RCC 7860 (cell line): ENCODE measurements at places on chromosomes 1 and 21.
A peak's percentile ranks its signal among the peaks of the same experiment; 100 is the strongest.

DNA sequence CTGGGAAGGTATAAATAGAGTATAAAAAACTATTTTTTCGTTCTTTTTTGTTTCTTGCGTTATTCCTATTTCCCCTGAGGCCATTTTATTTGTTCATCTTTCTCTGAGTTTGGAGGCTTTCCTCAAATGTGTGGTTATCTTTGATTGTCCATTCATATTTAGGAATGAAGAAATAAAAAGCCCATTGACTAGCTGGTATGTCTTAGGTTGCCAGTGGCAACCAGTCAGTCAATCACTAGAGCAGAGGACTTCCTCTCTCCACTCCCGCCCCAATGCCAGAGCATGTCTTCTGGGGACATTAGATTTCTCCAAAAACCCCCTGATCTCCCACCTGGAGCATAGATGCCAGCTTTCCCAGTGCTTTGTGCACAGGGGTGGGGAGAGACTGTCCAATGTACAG, 20.7 kb upstream of the FOXE3 start:
- DNase-seq: no peak

- DNase-seq: no peak
These were observed 1.2 kb downstream of the LBR start for GRCh38 chr1:225426395-225427234.

DNA sequence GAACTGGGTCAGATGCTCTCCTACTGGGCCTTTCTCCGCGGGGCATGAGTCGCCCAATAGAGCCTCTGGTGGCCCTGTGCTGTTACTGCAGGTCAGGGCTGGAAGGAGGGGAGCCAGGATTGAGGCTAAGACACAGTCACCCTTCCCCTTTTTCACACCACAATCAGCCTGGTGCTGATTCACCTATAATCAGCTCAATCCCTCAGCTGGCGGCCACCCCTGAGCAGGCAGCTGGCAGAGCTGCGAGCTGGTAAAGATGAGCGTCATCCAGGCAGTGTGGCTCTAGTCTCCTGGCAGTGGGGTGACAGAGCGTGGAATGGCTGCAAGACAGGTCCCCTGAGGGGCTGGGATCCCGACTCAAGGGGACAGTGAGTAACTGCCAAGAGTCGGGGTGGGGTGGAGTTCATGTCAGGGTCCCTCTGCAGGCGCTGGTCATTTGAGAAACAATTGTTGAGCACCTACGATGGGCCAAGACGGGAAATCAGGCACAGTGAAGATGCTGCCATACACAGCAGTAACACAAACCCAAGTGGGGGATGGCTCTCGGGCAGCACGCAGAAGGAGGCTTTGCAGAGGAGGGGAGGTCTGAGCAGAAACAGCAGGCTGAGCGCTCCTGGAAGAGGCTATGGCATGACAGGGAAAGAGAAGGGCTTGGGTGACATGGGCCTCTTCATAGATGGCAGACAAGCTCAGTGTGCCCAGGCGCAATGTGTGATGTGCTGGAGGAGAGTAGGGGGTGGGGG, 21.8 kb downstream of the ATF3 start:
- DNase-seq: peak; percentile 41

GRCh38 chr1:8666389-8667167, 150.9 kb downstream of the RERE start:
- DNase-seq: no peak

DNA sequence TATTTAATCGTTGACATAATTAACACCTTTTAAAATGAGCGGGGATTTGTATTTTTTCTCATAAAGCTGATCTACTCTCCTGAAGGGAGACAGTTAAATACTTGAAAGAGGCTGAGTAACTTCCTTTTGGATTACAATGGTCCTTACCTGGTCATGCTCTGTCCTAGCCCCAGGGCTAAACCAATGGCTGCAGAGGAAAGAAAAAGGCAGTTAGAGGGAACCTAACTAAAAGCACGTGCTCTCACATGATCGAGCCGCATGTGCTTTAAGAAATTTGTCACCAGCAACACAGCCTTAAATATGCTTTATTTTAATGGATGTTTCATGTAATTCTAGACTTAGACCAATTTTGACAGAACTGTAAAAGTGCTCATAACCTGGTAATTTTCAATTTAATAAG, 132.7 kb downstream of the GPATCH2 start:
- DNase-seq: no peak

GRCh38 chr1:109256971-109257681, 7.8 kb downstream of the CELSR2 start:
- no peak for DNase-seq

- no peak for DNase-seq
These were observed at the start of gene PLEKHA6 for GRCh38 chr1:204359474-204360255. Gene PLEKHA6 (minus strand): TSS chr1:204359929. CDS start chr1:204273727, 86,202 bp downstream.

DNA sequence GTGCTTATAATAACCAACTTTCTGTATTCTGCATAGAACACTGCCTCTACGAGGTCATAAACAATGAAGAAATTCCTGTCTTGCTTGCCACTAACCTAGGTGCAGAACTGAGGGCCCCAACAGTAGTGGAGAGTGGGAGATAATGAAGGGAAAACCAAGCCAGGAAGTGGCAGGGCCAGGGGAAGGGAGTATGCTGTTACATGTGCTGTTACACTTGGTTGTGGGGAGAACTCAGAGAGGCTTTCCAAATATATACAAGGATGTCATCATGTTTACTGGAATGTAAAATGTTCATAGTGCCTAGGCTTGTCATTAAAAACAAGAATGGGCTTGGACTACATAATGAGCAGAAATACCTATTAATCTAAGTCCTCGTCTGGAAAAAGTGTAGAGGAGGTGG, 31.1 kb downstream of the NHLH2 start:
- no peak for DNase-seq

GRCh38 chr1:208499026-208499425, 254.8 kb upstream of the PLXNA2 start:
- no peak for DNase-seq

DNA sequence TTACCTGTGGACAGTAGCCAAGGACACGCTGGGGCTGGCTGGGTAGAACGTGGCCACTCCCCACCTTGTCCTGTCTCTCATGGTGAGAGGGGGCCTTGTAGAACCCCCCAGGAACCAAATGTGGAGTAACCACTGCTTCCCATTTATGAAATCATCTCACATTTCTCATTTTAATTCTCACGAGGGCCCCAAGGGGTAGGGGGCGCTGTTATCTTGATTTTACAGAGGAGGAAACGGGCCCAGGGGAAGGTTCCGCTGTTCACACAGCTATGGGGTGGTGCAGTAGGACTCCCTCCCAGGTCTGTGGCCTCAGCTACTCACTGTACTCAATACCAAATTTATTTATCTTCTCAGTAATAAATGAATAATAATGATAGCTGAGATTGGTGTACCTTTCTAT, 5.5 kb downstream of the SMPDL3B start:
- no peak for DNase-seq

- DNase-seq: no peak
These were observed 41.9 kb downstream of the UCK2 start for GRCh38 chr1:165869343-165869742.

- DNase-seq: no peak
These were observed 1.0 kb downstream of the PLPP3 start for GRCh38 chr1:56578138-56578962.

DNA sequence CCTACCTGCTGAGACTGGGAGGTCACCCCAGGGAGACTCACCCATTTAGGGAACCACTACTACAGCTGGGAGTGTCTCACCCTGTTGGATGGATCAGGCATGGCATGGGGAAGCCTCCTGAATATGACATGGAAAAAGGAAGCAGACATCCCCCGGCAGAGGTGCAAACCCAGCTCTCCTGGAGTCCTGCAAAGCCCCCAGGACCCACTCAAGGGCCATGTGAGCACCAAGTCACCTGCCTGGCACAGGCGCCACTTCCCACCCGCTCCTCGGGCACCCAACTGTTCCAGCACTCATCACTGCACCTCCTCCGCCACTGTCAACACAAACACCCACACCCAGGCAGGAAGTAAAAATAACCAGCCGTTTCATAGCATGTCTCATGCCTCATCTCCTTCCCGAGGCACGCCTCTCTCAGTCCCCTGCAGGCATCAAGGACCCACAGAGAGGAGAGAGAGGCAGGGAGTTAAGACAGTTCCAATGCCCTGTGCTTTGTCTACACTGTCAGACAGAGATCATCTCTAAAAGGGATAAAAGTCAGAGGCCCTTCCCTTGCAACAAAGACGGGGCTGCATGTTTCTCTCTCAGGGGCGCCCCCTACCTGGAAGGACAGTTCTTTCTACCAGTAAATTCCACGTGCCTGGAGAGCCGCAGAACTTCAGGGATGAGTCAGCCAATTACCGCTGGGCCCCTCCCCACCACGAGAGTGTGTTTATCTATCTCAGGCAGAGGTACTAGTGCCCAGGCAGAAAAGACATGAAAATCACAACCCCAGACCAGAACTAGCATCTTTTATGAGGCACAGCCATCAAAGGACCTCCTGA, 150.1 kb upstream of the SOD1 start:
- no peak for DNase-seq

DNA sequence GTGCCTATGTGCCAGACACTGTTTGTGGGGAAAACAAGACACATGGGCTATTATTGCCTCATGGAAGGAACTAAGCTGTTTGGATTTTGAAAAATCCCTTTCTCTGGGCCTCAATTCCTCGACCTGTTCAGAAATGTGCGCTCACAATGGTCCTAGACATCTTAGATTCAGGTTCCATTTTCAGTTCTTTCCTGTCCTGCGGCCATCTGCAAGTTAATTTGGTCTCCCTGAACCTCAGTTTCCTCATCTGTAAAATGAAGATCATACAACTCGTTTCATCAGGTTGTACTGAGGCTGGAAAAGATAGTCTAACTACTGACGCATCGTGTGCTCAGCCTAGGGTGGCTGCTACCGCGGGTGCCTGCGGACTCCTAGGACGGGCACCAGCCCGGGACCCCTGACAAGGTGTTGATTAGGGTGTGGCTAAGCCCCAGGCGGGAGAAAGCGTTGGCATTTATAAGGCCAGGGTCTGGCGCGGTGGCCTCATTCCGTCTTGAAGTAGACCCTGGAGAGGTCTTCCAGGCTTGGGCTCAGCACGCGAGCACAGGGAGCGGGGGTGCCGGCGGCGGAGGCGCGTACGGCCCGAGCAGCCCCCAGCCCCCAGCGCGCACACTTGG, 493 bp upstream of the ELOA start:
- DNase-seq: no peak

GRCh38 chr1:88063605-88064004, 620.5 kb upstream of the PKN2 start:
- DNase-seq: no peak

DNA sequence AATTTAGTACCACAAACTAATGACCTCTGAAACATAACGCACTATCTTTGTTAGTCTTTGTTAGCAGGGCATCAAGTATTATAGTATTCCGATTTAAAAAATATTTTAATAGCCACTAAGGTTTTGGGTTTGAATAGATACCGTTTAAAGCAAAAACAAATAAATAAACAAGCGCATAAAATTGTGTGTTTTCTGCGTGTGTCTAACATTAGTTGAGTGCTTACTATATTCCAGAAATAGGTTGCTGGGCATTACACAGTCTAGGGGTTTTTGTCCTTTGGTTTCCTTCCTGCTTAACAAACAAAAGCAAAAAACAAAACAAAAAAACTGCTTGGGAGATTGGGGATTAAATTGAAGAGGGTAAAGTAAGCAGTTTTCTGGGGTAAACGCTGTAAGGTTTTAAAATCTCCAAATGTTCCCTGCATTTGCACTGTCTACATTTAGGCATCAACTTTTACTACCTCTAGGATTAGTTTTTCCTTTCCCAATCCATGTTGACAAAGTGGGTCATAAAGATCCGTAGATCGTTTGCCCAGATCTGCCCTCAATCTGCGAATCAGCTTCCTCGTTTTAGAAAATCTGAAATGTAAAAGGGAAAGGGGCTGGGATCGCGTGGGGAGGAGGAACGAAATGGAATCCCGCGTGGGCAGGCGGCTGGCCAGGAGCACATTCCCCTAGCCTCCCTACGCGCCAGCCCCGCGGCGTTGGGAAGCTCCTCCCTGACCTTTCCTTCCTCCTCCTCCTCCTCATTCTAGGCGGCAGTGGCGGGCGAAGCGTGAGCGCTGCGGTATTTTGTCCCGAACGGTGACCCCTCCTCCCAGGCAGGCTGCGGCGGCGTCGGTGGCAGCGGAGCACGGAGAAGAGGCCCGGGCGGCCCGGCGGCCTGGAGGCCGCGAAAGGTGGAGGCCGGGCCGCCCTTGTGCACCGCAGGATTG, at the start of gene KCTD3:
Gene KCTD3, plus strand, starts transcription at position 749 of the 935 bp plus-strand sequence. CDS start 382 bp downstream, outside the sequence.
- DNase-seq: peak; percentile 83

GRCh38 chr1:13588946-13589796, 5.5 kb downstream of the PDPN start:
- DNase-seq: no peak

- DNase-seq: no peak
These were observed 55.6 kb downstream of the NKAIN1 start for GRCh38 chr1:31183927-31184554.

DNA sequence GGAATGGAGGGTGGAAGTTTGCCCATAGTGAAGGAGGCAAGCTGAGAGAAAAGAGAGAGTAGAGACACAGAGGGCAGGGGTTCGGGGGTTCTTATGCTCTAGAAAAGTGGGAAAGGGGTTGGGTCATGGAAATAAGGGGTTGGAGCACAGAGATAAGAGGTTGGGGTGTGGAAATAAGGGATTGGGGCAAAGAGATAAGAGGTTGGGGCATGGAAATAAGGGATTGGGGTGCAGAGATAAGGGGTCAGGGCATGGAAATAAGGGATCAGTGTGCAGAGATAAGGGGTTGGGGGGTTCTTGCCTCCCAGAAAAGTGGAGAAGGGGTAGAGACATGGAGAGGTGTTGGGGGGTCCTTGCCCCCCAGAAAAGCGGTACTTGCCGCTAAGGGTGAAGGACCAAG, 56.2 kb downstream of the SFPQ start:
- no peak for DNase-seq

GRCh38 chr1:206863266-206863665, 2.2 kb upstream of the IL20 start:
- no peak for DNase-seq

- DNase-seq: no peak
These were observed 494.0 kb downstream of the KCNT2 start for GRCh38 chr1:196114193-196114592.
